Upper lobe of right lung (tissue), 1 donor: ENCODE measurements at places on chromosomes 11 and 22. TPM values are rescaled to one million over a fixed set of nuclear protein-coding genes. Genes with fewer than 3 reads are reported as not detected.

Gene RASSF10
- 4.8 TPM for total RNA-seq

Gene GAS2
- 1.7 TPM for total RNA-seq

Gene NAT10
- 42.9 TPM for total RNA-seq

Gene NLRP14
- not detected for total RNA-seq

Gene OR51G2
- not detected for total RNA-seq

Gene ZP1
- total RNA-seq, result not detected

Gene SLC15A3
- 139 TPM for total RNA-seq

Gene NRGN
- total RNA-seq, result 79.9 TPM

Gene IL18
- 49.9 TPM for total RNA-seq

Gene CBX7
- 62.7 TPM for total RNA-seq
